ENCODE measurements at places on chromosomes 1 and 21.

- DNase-seq, result no peak
These were observed 25.3 kb upstream of the PIK3CD start for GRCh38 chr1:9626201-9626608.

DNA sequence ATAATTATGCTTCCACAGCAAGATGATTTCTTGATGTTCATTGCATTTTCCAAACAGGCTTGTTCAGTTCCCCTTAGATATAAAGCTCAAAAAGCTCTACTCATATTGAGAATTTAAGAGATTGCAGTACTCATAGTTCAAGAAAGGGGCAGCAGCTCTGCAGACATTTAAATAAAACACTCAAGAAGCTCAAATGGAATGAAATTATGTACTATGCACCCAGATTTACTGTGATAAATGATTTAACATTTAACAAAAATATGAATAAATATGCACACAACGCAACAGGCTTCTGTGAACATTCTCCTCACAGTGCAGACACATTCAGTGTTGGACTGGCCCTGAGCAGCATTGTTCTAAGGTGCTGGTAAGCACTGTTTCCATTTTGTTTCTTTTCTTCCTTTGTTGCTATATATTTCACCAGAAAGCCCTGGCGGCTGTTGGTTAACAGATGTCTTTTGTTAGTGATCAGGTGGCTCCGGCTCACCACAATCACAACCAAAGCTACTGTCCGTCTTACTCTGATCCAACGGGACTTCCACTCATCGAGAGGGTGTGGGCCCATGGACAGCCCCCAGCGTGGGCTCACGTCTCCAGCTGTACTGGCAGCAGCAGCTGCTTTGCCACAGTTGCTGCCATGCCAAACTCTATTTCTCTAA, 1440.3 kb downstream of the NCAM2 start:
- no peak for DNase-seq

DNA sequence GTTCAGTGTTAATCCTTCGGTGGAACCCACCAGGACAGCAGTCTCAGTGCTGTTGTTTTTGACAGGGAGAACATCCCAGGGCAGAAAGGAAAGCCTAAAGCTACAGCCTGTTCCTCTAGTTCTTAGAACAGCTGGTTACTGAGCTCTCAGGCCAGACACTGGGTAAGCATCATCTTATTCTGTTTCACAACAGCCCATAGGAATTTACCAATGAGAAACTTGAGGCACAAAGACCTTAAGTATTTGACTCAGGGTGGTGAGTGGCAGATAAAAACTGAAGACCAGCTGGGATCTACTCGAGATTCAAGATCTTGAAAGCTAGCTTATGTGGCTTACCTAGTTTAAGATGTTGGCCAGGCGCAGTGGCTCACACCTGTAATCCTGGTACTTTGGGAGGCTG, 9.4 kb upstream of the NEK2 start:
- no peak for DNase-seq

DNA sequence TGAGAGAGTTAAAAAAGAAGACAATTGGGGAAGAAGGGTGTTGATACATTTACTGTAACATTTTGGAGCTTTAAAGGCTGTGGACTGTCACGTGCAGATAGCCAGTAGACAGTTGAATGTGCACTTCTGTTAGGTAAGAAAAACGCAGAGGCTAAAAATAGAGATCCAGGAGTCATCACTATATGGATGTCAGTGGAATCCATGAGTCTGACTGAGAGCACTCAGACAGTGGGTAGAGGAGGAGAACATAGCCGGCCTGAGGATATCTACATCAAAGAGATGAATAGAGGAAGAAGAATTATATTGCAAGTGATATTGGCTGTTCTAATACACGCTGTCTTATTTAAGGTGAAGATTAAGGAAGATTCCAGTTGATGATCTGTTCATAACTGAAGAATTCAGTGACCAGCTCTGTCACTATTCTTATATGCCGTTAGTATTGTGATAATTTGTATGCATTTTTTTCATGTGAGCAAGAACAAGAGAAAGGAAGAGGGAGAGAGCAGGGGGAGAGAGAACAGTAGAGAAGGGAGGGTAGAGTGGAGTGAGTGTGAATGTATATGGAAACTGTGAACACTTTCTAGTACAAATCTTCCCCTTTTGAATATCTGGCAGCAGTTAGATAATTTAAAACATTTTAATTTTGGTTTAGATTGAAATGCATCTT, 344.8 kb downstream of the CHRM3 start:
- DNase-seq, result no peak

GRCh38 chr1:182996816-182997215, 26.4 kb upstream of the LAMC1 start:
- DNase-seq, result no peak
